ENCODE measurements at places on chromosomes 4 and X. TPM values are rescaled to one million over a fixed set of nuclear protein-coding genes. Genes with fewer than 3 reads are reported as not detected.
A peak's percentile ranks its signal among the peaks of the same experiment; 100 is the strongest.

- H3K4me1 ChIP-seq = no peaks in the 10 kb centered on the region
- H3K4me3 ChIP-seq = no peak overlapping the region
- H3K27me3 ChIP-seq = peaks cover 19% of the 10 kb centered on the region
- no peak for DNase-seq
Measured at GRCh38 chr4:53586121-53586816, 5.0 kb downstream of the LNX1 start.

- H3K27me3 ChIP-seq = no peaks in the 10 kb centered on the region
- no peak overlapping the region for H3K4me3 ChIP-seq
- H3K4me1 ChIP-seq = no peaks in the 10 kb centered on the region
- DNase-seq = no peak
- H3K36me3 ChIP-seq = peaks cover 6% of the 10 kb centered on the region
Measured at GRCh38 chrX:26597981-26598380, 382.0 kb downstream of the MAGEB5 start.

Gene CXCL11
- not detected for total RNA-seq

GRCh38 chr4:141133999-141134995 is 1.0 kb upstream of the RNF150 start:
- DNase-seq = no peak
- peaks cover 5% of the 10 kb centered on the region for H3K4me1 ChIP-seq
- H3K27me3 ChIP-seq = peaks cover 63% of the 10 kb centered on the region
- no peak overlapping the region for H3K4me3 ChIP-seq

Gene SHROOM4
- total RNA-seq = not detected

DNA sequence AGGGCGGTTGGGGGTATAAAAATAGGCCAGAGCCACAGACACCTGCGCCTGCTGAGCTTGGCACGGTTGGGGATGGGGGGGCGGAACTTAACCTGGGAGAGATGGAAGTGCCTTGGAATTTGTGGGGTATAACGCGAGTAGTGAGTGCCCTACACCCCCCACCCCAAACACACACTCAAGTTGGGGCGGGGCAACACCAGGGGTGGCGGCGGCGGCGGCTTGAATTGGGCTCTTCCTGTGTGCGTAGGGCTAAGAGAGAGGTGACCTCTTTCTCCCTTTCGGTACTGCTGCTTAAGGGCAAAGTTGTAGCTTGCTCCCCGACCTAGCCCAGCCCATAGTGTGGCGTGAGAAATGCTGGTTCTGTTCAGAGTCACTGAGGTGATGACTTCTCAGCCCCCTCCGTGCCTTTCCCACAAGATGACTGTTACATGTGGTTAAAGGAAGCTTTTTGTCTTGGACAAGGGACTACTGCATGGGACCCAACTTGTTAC is 839 bp downstream of the STK26 start:
- H3K4me1 ChIP-seq = peaks cover 28% of the 10 kb centered on the region
- peak overlapping the region; percentile 87 for H3K4me3 ChIP-seq
- H3K27ac ChIP-seq = peak overlapping the region; percentile 76
- DNase-seq = peak; percentile 64
- H3K27me3 ChIP-seq = peaks cover 15% of the 10 kb centered on the region
- peaks cover 5% of the 10 kb centered on the region for H3K36me3 ChIP-seq

- H3K4me1 ChIP-seq = no peaks in the 10 kb centered on the region
- H3K36me3 ChIP-seq = peaks cover 6% of the 10 kb centered on the region
- H3K27me3 ChIP-seq = no peaks in the 10 kb centered on the region
Measured at GRCh38 chr4:150310159-150310895, 232.1 kb downstream of the DCLK2 start.

GRCh38 chr4:151997461-151997860 is 236.7 kb upstream of the GATB start:
- H3K4me1 ChIP-seq = peaks cover 16% of the 10 kb centered on the region
- no peaks in the 10 kb centered on the region for H3K27me3 ChIP-seq
- H3K4me3 ChIP-seq = no peak overlapping the region
- H3K27ac ChIP-seq = no peak overlapping the region

GRCh38 chr4:128347175-128347868 is 59.7 kb upstream of the PGRMC2 start:
- H3K27me3 ChIP-seq = no peaks in the 10 kb centered on the region
- H3K4me1 ChIP-seq = no peaks in the 10 kb centered on the region
- H3K36me3 ChIP-seq = no peaks in the 10 kb centered on the region
- no peak overlapping the region for H3K27ac ChIP-seq
- DNase-seq = no peak

- peaks cover 40% of the 10 kb centered on the region for H3K27me3 ChIP-seq
- no peak overlapping the region for H3K27ac ChIP-seq
- DNase-seq = no peak
- no peak overlapping the region for H3K4me3 ChIP-seq
- no peaks in the 10 kb centered on the region for H3K4me1 ChIP-seq
Measured at GRCh38 chr4:53717064-53717549, 125.8 kb upstream of the LNX1 start.

DNA sequence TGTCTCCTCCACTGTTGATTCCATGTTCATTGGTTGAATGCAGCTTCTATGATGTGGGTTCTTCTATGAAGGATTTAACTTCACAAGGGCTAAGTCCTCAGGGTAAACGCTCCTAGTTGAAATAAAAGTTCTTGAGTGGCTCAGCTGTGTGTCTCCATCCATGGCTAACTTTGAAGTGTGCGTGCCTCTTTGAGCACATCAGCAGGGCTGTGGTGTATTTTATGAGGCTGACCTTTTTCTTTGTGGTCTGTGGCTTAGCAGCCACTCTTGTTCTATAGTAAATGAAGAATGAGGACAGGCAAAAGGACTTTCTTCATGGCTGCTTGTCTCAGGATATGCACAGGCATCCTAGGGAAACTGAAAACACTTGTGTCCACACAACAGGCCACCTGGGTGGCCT is 88.5 kb downstream of the KIT start:
- no peak for DNase-seq
- peaks cover 5% of the 10 kb centered on the region for H3K27me3 ChIP-seq
- H3K36me3 ChIP-seq = peaks cover 9% of the 10 kb centered on the region
- no peak overlapping the region for H3K27ac ChIP-seq
- peaks cover 18% of the 10 kb centered on the region for H3K4me1 ChIP-seq

- H3K36me3 ChIP-seq = peaks cover 5% of the 10 kb centered on the region
- peak overlapping the region; percentile 15 for H3K27ac ChIP-seq
- H3K4me3 ChIP-seq = no peak overlapping the region
- H3K4me1 ChIP-seq = peaks cover 24% of the 10 kb centered on the region
- H3K27me3 ChIP-seq = peaks cover 17% of the 10 kb centered on the region
- no peak for DNase-seq
Measured at GRCh38 chr4:139878050-139878449, 212.4 kb downstream of the MGST2 start.

Gene INTS6L
- 20.5 TPM for total RNA-seq

- H3K36me3 ChIP-seq = no peaks in the 10 kb centered on the region
- H3K4me1 ChIP-seq = no peaks in the 10 kb centered on the region
- no peak for DNase-seq
- H3K4me3 ChIP-seq = no peak overlapping the region
- peaks cover 32% of the 10 kb centered on the region for H3K27me3 ChIP-seq
- H3K27ac ChIP-seq = no peak overlapping the region
Measured at GRCh38 chr4:4388836-4389575, 2.1 kb downstream of the NSG1 start.

All from natural killer cell treated with Interleukin-12 subunit alpha and Interleukin-12 subunit beta and Interleukin-15 and Interleukin-18, amount 100 ng/mL, for 72 hours (primary cell).